ENCODE measurements at places on chromosomes 5 and 9.

GRCh38 chr5:150780816-150781221, 2.3 kb downstream of the SMIM3 start:
- no peak for DNase-seq

DNA sequence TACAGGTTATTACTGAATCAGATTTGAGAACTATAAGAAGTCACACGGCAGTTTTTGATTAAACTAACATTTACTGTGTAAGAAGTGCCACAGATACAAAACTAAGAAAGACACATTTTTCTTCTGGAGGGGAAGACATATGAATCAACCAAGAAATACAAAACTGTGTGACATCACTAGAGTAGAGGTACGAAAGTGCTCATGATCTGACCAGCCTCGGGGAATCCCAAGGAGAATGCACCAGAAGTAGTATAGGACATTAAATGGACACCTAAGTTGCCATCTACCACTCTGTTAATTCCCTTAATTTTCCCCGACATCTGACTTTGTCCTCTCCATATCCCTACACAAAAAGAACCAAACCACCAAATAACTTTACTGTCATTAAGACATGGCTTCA, 5.3 kb upstream of the IFNK start:
- DNase-seq = no peak

GRCh38 chr5:119390404-119390803, 34.6 kb downstream of the TNFAIP8 start:
- no peak for DNase-seq

- DNase-seq = no peak
Measured at GRCh38 chr9:81595887-81596543, 93.3 kb downstream of the TLE1 start.

DNA sequence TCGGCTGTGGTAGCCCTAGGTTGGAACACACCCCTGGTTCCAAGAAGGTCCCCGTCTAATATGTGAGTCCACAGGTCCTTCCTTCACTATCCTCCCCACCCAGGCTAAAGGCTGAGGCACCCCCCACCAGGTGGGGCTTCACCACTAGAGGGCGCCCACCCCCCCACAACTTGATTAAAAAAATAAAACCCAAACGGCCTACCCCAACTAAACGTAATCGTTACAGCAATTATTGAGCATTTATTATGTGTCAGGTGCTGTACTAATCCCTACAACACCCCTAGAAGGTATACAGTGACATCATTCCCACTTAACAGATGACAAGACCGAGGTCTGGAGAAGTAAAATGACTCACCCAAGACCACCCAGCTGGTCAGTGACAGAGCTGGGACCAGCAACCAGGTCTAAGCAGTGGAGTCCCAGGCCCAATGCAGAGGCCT, 65.0 kb downstream of the FGF18 start:
- no peak for DNase-seq

DNA sequence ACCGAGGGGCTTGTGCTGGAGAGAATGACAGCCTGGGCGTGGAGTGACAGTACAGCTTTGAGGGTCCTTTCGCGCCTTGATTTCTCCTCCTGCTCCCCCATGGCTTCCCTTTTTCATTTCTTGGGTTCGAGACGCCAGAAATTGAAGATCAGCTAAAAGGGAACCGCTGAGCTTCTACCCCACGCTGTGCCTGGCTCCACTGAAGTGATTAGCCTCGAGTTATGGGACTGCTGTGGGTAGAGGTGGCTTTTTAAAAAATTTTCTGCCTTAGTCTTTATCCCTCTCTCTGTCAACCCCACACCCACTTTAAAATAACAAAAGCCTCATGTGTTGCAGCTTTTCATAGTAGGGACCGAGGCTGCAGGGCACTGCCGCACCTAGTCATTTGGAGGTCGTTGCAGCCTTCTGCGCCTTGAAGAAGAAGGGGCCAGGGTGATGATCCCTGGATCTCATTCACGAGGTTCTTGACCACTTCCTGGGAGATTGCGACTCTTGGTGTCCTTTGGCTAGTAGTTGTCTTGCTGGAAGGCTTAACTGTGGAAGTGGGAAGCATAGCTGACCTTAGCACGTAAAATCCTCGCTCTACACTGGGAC, 603 bp downstream of the PPIP5K2 start:
- DNase-seq = no peak

DNA sequence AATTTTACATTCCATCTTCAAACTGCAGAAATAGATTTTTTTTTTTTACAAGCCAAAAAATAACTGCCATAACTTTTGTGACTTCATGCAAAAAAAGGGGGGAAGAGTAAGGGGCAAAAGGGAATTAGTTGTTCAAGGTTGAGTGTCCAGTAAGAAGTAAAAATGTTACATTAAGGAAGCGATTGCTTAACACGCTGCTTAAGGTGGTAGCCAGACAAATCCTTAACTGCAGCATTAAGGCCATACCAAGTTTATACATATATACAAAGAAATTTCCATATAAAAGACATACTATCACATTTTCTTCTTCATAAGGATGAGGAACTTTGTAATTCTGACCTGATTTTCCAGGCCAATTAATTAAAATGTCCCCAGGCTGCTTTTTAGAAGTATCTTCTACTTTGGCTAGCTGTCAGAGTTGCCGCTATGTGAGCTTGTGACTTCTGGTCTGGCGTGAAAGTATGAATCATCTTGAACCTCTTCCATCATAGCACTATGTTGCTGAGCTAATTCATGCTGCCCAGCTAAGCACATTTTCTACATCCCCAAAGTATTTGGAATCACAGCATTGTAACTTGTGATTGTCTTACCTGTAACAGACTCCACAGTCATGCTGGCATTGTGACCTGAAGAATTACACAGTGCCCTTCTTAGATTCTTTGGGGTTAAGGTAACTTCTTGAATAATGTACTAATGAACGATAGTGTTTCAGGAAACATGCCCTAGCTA, 40.0 kb downstream of the G3BP1 start:
- no peak for DNase-seq

- DNase-seq = no peak
Measured at GRCh38 chr5:16366491-16366890, 99.1 kb downstream of the ZNF622 start.

DNA sequence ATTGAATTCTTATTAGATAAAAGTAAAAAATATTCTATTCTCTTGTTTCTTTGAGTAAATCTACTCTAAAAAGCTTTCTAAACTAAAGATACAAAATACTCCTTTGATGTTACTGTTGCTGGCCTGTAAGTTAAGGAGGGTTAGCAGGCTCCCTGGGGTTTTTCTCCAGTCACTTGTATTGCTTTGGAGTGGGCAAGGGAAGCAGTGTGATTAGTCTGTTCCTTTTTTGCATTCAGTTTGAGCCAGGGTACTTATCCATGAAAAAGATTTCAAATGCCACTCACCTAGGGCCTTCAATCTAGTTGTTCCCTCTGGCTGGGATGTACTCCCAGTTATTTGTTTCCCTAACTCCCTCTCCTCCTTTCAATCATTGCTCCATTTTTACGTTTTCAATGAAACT, 256.2 kb upstream of the SMC2 start:
- no peak for DNase-seq
